Stomach (tissue), 19 donors: ENCODE measurements at places on chromosomes 1 and 21. TPM values are rescaled to one million over a fixed set of nuclear protein-coding genes. Genes with fewer than 3 reads are reported as not detected.

Gene THEM5
- total RNA-seq, result not detected

DNA sequence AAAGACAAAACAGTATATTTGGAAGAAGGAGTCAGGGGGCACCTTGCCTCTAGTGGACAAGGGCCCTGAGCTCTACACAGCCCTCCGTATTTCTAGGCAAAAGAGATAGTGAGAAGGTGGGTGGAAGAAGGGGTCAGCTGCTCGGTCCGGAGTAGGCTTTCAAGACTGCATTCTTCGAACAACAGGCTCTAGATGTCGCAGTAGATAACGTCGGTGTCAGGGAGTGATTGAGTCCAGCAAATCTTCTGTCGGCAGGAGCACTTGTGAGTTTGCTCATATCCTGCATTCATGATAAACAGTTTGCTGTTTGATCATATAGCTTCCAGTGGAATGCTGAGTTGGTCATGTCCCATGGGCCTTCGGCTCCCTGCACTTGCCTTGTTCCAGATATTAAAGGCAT lies 36.8 kb downstream of the DIPK1A start:
- no peak for DNase-seq

- DNase-seq, result no peak
Measured at GRCh38 chr1:169588112-169588511, 1.8 kb upstream of the F5 start.

Gene MMP23B
- total RNA-seq, result 15.2 TPM

Gene TNFRSF9
- total RNA-seq, result not detected

DNA sequence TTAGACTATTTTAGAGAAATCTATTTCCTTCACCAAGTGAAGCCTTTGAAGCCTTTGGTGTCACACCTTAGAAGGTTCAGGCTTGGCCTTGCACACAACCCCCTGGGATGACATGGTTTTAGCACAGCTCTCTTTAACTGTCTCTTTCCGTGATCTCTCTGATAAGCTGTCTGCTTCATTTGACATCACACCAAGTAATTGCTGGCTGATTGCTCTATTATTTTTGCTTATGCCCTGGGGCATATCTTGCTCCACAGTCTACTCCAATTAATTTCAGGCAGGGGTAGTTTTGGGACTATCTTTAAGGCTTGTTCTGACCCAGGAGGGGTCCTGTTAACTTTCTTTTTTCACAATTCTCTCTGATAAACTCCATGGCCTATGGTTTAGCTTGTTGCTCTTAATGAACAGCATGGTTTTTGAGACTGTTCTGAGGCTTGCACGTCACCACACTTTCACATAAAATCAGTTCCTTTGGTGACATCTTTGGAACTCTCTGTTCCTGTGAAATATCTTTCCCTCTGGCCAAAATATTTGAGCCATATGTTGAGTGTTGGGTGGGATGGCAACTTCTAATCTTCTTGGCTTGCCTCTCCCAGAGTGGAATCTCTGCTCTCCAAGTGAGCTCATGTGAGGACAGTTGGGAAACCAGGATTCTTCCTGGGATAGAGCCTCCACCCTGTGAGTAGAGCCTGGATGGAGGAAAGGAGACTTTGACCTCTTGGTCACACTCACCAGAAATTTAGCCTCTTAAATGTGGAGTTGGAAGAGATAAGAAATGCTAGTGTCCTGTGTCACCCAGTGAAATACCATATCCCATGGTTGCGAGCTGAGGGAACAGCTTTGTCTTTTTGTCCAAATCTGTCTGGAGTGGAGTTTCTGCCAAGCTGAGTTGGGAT lies 63.6 kb downstream of the MAP3K21 start:
- no peak for DNase-seq

GRCh38 chr1:26345718-26346117 lies 8.2 kb downstream of the CRYBG2 start:
- no peak for DNase-seq

DNA sequence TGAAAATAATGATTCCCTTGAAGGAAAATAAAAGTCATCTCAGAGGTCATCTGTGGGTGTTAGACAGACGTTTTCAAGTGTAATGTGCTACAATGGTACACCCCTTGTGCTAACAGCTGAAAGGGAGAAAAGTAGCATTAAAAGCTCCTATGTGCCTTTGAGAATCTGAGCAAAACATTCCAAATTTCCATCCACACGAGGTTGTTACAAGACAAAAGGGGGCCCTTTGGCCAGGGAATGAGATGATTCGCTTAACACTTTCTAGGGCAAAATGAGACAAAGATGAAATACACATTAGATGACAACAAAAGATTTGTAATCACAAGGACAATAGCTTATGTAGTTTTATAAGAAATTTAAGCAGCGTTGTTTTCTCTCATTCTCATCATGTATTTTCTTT lies 303.6 kb downstream of the LMX1A start:
- DNase-seq, result no peak

Gene C1orf74
- 3.1 TPM for total RNA-seq
